Amniotic stem cell (primary cell): ENCODE measurements at places on chromosomes 4 and X.

GRCh38 chr4:68434836-68435235, 12.4 kb upstream of the TMPRSS11E start:
- DNase-seq, result no peak

DNA sequence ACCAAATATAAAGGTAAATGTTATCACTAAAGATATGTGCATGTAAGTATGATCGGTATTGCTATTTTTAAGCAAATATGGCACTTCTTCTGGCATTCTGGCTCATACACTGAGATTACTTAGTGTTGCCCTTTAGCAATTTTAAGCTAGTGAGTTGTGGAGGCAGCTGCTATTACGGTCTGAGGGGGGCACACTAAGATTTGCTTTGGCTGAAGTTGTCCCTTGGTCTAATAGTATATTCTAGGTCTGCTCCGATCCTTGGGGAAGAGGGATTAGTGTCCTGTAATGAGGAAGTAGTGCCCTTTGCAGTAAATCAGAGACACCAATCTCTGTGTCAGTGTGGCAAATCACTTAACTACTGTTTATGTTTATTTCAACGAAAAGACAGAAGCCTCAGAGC, 196.5 kb upstream of the FTHL17 start:
- DNase-seq, result no peak

GRCh38 chr4:74475091-74475800, 30.3 kb downstream of the AREG start:
- DNase-seq, result no peak

GRCh38 chr4:4541040-4541631, 712 bp downstream of the STX18 start:
- no peak for DNase-seq

GRCh38 chrX:119753639-119754257, 4.6 kb upstream of the SOWAHD start:
- DNase-seq, result no peak

- DNase-seq, result no peak
Measured at GRCh38 chrX:115013705-115014104, 3.7 kb downstream of the IL13RA2 start.

GRCh38 chr4:96025011-96025410, 185.1 kb downstream of the PDHA2 start:
- DNase-seq, result no peak

- DNase-seq, result no peak
Measured at GRCh38 chr4:57661517-57662090, 551.4 kb upstream of the IGFBP7 start.

DNA sequence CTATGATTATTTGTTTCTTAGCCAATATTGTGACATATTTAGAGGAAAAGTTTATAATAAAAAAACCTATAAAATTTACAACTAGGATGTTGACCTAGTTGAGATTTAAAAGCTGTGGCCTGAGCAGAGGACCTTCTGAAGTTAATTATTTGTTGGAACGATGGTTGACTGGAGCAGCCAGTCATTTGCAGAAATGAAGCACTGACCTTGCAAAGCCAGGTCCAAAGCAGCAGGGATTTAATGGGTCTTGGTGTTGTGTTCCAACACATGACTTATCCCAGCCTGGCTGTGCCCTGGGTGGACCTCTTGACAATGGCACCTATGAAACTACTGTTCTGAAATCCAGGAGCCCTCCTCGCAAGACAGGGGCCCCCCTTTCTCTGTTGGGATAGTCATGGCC, 235.2 kb downstream of the FRAS1 start:
- no peak for DNase-seq

DNA sequence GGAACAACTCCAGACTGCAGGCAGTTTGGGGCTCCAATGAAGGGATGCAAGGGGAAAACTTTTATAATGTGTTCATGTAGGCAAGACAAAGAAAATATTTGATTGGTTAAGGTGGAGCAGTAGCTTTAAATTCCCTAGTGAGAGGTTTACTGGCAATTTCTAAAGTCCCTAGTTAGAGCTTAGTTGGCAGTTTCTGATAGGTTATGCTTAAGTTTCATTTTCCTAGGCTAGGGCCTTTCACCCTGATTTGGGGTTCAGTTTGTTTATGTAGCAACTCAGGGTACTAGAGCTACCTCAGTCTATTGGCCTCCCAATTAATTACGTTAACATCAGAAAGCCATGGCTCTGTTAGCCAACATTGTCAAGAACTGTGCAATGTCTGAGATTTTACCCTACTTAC, 14.6 kb downstream of the BBS12 start:
- DNase-seq, result no peak

GRCh38 chr4:105586638-105587328, 34.4 kb downstream of the ARHGEF38 start:
- DNase-seq, result no peak

- DNase-seq, result no peak
Measured at GRCh38 chr4:168409089-168409801, 71.0 kb downstream of the DDX60L start.

DNA sequence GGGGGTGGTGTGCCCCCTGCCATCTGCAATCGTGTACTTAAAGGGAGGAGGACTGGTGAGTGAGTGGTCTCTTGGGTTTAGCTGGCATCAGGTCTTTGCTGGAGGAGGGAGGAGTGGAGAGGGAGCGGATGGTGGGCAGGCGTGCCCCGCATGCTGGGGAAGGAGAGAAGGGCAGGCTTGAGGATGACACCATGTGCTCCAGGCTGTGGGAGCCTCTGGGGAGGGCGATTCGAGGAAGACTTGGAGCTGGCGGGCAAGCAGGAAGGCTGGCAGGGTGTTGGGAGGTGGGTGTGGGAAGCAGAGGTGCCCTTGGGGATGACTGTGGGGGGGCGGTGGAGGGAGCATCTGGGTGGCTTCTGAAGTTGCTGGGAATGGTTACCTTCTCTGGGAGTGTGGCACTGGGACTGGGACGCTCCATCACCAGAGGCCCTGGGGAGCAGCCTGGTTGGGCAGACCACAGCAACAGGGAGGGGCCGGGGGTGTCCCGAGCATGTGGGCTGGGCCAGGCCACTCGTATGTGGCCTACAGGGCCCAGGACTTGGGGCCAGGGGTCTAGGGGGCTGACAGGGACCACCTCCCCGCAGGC, 30.8 kb upstream of the AFAP1 start:
- DNase-seq, result no peak

- DNase-seq, result no peak
Measured at GRCh38 chr4:83138946-83139345, 24.4 kb upstream of the PLAC8 start.

GRCh38 chr4:110130576-110131358, 67.6 kb downstream of the ELOVL6 start:
- DNase-seq, result no peak

- DNase-seq, result no peak
Measured at GRCh38 chrX:153297376-153297775, 24.2 kb downstream of the PNMA6F start.
